ENCODE measurements at places on chromosomes 3 and 15. TPM values are rescaled to one million over a fixed set of nuclear protein-coding genes. Genes with fewer than 3 reads are reported as not detected.

DNA sequence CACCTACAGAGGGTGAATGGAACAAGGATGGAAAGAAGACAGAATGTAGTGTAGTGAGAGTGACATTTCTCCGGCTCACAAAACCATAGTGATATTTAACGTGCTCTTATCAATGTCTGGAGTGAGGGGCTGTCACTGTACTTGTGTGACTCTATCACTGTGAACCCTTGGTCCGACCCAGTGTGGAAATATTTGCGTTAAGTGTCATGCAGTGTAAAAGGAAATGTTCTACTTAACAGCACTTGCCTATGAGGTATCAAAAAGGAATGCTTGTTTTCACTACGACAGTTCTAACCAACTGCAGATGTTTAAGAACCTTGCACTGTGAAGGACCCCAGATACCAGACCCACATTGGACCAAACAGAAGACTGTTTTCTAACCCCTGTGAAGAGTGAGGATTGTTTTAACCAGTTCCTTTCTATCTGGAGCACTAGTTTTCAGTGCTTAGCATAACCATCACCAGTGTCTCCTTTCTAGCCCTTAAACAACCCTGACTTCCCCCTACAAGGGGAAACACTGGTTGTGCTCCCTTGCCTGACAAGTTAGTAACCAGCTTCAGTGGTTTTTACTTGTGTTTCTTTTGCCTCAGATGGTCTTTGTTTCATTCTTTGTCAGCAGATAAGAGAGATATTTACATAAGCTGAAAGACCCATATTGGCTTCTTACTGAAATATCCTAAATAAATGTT, 144.7 kb upstream of the ABHD17C start:
- H3K36me3 ChIP-seq, result peaks cover 5% of the 10 kb centered on the region
- no peaks in the 10 kb centered on the region for H3K27me3 ChIP-seq
- DNase-seq, result no peak
- no peaks in the 10 kb centered on the region for H3K4me1 ChIP-seq
- no peak overlapping the region for H3K4me3 ChIP-seq

DNA sequence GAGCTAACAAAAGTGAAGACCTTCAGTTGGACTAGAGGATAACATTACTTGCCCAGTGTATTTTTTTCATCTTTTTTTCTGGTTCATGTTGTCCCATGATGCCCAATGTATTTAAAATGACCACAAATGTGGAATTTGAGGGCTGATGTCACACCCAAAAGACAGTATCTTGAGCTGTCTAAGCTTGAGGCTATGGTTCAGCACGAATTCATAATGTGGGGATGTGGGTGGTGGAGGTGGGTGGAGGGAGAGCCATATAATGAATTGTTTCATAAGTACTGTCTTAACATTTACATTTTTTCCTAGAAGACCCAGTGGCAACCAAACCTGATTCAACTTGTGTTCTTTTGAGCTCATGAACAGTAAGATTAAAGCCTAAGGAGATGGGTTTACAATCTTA, 37.5 kb downstream of the CHAC1 start:
- H3K27ac ChIP-seq, result no peak overlapping the region
- peaks cover 6% of the 10 kb centered on the region for H3K36me3 ChIP-seq
- H3K27me3 ChIP-seq, result no peaks in the 10 kb centered on the region
- no peak overlapping the region for H3K4me3 ChIP-seq

- peaks cover 58% of the 10 kb centered on the region for H3K4me1 ChIP-seq
- peak overlapping the region; percentile 1 for H3K4me3 ChIP-seq
These were observed 58.2 kb downstream of the RAB7A start for GRCh38 chr3:128784232-128784631.

- DNase-seq, result no peak
- no peaks in the 10 kb centered on the region for H3K4me1 ChIP-seq
- peaks cover 17% of the 10 kb centered on the region for H3K36me3 ChIP-seq
- H3K27ac ChIP-seq, result no peak overlapping the region
These were observed 76.2 kb downstream of the CEP63 start for GRCh38 chr3:134562055-134562454.

DNA sequence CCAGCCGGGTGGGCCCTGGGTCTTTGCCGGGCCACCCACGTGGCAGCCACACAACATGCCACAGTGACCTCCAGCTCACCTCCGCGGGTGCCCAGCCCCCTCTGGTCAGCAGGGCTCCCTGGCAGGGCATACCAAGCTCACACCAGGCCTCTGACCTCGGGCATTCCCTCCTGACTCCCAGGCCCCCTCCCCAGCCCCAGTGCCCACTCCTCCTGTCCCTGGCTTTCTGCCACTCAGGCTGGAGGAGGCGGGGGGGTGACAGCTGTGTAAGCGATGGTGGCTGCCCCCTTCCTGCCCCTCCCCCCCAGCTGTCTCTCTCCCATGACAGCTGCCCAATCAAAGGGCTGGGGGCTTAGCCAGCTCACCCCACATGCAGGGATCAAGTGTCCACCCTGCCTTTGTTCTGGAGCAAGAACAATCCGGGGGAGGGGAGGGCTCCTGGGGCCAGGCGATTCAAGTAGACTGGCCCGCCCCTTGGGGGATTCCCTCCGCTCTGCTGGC, 3.3 kb downstream of the PCBP4 start:
- H3K27ac ChIP-seq, result peak overlapping the region; percentile 100
- H3K4me3 ChIP-seq, result peak overlapping the region; percentile 98
- H3K4me1 ChIP-seq, result peaks cover 34% of the 10 kb centered on the region
- H3K36me3 ChIP-seq, result peaks cover 11% of the 10 kb centered on the region
- peak; percentile 77 for DNase-seq

GRCh38 chr3:100252001-100252400, 8.8 kb upstream of the TBC1D23 start:
- H3K36me3 ChIP-seq, result peaks cover 3% of the 10 kb centered on the region
- no peak overlapping the region for H3K27ac ChIP-seq
- DNase-seq, result no peak
- H3K27me3 ChIP-seq, result no peaks in the 10 kb centered on the region
- H3K4me1 ChIP-seq, result no peaks in the 10 kb centered on the region
- no peak overlapping the region for H3K4me3 ChIP-seq

- H3K27me3 ChIP-seq, result peaks cover 9% of the 10 kb centered on the region
- no peaks in the 10 kb centered on the region for H3K36me3 ChIP-seq
- peak overlapping the region; percentile 28 for H3K4me3 ChIP-seq
- peak overlapping the region; percentile 40 for H3K27ac ChIP-seq
These were observed 49.8 kb downstream of the BDH1 start for GRCh38 chr3:197505796-197506548.

DNA sequence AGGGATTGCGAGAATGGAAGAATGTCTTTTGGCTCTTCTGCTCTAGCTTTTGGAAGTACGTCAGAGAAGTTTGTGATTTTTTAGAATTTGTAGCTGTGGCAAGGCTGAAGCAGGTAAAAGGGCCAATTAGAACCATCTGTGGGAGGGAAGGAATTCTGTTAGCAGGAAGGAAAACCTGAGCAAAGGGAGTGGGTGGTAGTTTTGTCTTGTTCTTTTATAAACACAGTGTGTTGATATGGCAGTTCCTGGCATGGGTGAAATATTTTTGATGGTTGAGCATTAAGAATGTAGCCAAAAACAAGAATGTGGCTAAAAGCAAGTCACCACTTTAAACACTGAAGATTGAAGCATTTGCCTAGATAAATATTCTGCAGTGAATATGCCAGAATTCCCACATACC, 23.8 kb downstream of the DAG1 start:
- no peak overlapping the region for H3K27ac ChIP-seq
- no peaks in the 10 kb centered on the region for H3K36me3 ChIP-seq
- no peaks in the 10 kb centered on the region for H3K4me1 ChIP-seq
- no peaks in the 10 kb centered on the region for H3K27me3 ChIP-seq

GRCh38 chr15:51199541-51199940, 104.8 kb upstream of the TNFAIP8L3 start:
- no peak for DNase-seq
- no peak overlapping the region for H3K27ac ChIP-seq
- no peak overlapping the region for H3K4me3 ChIP-seq
- H3K4me1 ChIP-seq, result no peaks in the 10 kb centered on the region
- H3K36me3 ChIP-seq, result no peaks in the 10 kb centered on the region

GRCh38 chr3:129557548-129557894, 14.5 kb downstream of the H1-8 start:
- H3K27me3 ChIP-seq, result peaks cover 6% of the 10 kb centered on the region
- peaks cover 41% of the 10 kb centered on the region for H3K4me1 ChIP-seq
- peaks cover 5% of the 10 kb centered on the region for H3K36me3 ChIP-seq
- DNase-seq, result no peak

- H3K27ac ChIP-seq, result no peak overlapping the region
- no peaks in the 10 kb centered on the region for H3K4me1 ChIP-seq
- no peak overlapping the region for H3K4me3 ChIP-seq
- no peaks in the 10 kb centered on the region for H3K36me3 ChIP-seq
- DNase-seq, result no peak
These were observed 269.8 kb downstream of the SV2B start for GRCh38 chr15:91369823-91370222.

DNA sequence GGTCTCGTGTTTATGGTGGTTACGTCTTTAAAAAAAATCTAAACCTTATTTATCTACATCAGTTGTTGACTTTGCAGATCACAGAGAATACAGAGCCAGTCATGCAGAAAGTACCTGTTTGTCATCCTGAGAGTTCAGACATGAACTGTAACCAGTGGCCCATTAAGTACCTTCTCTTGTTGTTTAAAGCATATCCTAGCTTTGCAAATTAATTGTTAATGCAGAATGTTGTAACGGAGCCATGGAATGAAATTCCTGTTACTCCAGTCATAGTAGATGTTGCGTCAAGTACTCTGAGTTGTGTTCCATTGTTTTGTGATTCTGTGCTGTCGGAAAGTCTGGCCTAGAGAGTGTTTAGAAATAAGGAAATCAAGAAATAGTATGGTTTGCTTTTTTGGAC, 205.2 kb downstream of the RBMS3 start:
- H3K36me3 ChIP-seq, result no peaks in the 10 kb centered on the region
- no peak overlapping the region for H3K4me3 ChIP-seq
- H3K27ac ChIP-seq, result no peak overlapping the region
- H3K27me3 ChIP-seq, result no peaks in the 10 kb centered on the region
- H3K4me1 ChIP-seq, result no peaks in the 10 kb centered on the region

GRCh38 chr3:143629726-143630125, 218.5 kb downstream of the SLC9A9 start:
- H3K36me3 ChIP-seq, result no peaks in the 10 kb centered on the region
- H3K27ac ChIP-seq, result no peak overlapping the region
- H3K4me1 ChIP-seq, result no peaks in the 10 kb centered on the region
- no peak overlapping the region for H3K4me3 ChIP-seq
- H3K27me3 ChIP-seq, result no peaks in the 10 kb centered on the region
- DNase-seq, result no peak

DNA sequence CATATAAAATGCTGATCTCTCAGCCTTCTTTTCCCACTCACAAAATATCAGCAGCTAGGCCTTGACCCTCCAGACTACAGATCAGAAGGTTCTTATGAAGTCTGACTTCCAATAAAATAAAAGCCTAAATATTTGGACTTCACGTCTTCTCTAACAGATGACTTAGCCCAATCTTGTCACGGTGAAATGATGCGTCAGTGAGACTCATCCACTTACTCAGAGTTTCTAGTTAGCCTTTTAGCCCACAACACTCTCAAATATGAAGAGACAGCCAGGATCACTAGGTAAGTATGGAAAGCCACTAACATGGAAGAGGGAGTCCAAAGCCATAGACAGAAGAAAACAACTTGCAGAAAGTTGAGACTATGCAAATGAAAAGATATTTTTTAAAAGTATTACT, 601.2 kb downstream of the PYDC2 start:
- H3K4me3 ChIP-seq, result no peak overlapping the region
- no peak for DNase-seq
- H3K4me1 ChIP-seq, result no peaks in the 10 kb centered on the region
- H3K27me3 ChIP-seq, result no peaks in the 10 kb centered on the region
- no peaks in the 10 kb centered on the region for H3K36me3 ChIP-seq

DNA sequence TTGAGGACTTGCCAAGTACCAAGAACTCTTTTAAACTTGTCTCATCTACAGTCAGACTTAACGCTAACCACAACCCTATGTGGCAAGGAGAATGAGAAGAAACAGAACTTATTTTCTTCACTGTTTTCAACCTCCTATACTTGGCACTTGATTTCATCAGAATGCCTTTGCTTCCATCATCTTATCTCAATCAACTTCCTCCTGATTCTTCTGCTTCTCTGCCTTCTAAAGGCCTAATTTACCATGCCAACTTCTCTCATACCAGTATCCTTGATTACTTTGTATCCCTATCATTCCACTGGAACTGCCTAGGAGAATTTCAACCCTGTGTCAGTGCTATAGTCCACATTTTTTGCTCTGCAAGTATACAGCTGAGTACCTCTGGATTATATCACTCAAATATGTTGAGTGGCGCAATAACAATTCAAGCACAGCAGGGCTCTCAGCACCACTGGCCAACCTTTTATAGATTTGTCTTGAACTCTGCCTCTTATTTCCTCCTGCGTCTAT, 413.6 kb downstream of the ROBO1 start:
- H3K4me3 ChIP-seq, result no peak overlapping the region
- H3K27ac ChIP-seq, result no peak overlapping the region
- H3K36me3 ChIP-seq, result no peaks in the 10 kb centered on the region
- H3K4me1 ChIP-seq, result peaks cover 3% of the 10 kb centered on the region
- no peak for DNase-seq

- H3K27ac ChIP-seq, result no peak overlapping the region
- DNase-seq, result no peak
- peaks cover 4% of the 10 kb centered on the region for H3K36me3 ChIP-seq
- H3K27me3 ChIP-seq, result peaks cover 2% of the 10 kb centered on the region
- peaks cover 13% of the 10 kb centered on the region for H3K4me1 ChIP-seq
These were observed 36.9 kb upstream of the FSIP1 start for GRCh38 chr15:39819533-39819932.

FGF12 gene
- 33.1 TPM for total RNA-seq

DUOXA1 gene
- total RNA-seq, result not detected

FOXL2NB gene
- total RNA-seq, result 0.15 TPM

GABRA5 gene
- 1.1 TPM for total RNA-seq

HDGFL3 gene
- total RNA-seq, result 130 TPM

TRIM71 gene
- total RNA-seq, result 117 TPM

ESYT3 gene
- not detected for total RNA-seq

AGBL1 gene
- total RNA-seq, result 0.76 TPM

CLSTN2 gene
- total RNA-seq, result 3.1 TPM

SLC9C1 gene
- total RNA-seq, result not detected

GATM gene
- 51.2 TPM for total RNA-seq
